ENCODE measurements at places on chromosomes 11 and 22.

DNA sequence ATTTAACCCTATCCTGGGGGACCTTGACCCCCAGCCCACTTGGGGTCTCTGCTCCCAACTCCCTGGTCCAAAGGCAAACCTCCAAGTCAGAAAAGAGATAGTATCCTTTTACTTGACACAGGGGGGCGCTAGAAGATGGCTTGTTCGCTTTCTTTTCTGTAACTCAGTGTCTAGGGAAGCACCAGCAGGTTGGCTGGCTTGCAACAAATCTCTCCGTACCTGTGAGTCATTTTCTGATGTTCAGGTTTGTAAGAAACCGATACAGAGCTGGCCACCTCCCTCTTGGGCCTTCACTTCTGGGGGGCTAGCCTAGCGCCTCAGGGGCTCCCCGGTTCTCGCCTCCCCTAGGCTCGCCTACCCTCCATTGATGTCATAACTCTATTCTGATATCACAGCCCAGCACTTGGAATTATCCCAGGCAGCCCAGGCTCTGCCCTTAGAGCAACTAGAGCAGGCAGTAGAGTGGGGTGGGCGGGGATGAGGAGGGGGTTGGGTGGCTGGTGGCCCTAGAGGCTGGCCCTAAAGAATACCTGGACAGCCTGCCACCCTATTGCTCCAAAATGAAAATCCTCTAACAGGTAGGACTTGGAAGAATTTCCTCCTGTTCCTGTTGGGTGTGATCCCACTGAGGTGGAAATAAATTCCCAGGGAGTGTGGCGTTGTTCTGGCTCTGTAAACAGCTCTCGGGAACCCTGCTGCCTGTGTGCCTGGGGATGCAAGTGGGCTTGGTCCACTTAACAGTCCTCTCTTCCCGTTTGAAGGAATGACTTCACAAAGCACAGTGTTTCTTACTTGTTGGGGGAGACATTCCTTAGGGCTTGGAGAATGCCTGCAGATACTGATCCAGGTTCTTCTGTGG is 69.4 kb downstream of the OSBP2 start:
- peak; percentile 61 for DNase-seq

GRCh38 chr11:10807493-10808234 is 1.1 kb downstream of the EIF4G2 start:
- DNase-seq: peak; percentile 70

DNA sequence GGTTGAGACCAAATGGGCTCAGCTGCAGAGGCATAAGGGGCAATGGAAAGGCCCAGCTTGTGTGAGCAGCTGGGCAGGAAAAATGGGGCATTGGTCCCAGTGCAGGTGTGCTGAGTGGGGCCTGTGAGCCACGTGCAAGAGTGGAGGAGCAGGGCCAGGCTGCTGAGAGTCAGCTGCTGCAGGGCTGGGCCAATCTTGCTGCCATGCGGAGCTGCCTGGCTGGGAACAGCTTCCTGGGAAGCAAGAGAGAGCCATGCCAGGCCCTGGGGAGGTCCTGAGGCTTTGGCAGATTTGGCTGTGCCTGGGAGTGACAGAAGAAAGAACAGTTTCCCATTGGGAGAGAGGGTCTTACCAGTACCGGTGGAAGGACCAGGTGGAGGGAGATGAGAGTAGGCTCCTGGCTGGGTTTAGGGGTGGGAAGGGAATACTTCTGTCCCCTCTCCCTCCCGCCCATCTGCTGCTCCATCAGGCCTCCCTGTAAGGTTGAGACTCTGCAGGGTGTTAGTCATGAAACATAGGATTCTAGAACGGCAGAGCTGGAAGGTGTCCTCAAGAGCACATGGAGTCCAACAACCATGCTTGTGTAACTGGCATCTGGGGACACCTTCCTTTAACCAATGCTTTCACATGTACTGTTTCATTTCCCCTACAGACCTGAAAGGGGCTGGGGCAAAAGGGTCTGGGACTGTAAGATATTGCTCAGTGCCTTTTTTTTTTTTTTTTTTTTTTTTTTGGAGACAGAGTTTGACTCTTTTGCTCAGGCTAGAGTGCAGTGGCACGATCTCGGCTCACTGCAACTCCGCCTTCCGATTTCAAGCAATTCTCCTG is 10.4 kb downstream of the SEPTIN3 start:
- DNase-seq: no peak

DNA sequence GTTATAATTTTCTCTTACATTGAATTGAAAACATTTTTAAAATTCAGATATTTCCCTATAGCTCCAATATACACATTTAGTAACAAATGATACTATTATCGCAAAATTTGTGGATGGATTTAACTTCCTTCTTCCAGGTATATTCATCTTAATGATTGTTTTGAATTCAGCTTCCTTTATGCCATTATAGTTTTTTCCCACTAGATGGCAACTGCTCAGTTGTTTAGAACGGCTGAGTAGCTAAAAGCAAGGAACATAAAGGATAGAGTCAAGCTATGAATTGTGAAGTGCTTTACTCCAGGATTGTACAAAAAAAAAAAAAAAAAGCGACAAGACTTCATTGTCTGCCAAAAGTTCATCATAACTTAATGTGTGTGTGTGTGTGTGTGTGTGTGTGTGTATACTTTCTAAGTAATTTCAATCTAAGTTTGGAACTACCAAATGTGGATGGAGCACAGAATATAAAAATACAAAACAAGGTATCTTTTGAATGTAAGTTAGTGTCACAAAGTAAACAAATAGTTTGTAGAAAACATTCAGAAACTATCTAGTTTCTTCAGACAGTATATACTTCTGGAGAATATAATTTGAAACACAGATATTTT is 846.4 kb downstream of the DLG2 start:
- no peak for DNase-seq

- DNase-seq: no peak
Measured at GRCh38 chr22:37979782-37980181, 4.6 kb downstream of the SOX10 start.

DNA sequence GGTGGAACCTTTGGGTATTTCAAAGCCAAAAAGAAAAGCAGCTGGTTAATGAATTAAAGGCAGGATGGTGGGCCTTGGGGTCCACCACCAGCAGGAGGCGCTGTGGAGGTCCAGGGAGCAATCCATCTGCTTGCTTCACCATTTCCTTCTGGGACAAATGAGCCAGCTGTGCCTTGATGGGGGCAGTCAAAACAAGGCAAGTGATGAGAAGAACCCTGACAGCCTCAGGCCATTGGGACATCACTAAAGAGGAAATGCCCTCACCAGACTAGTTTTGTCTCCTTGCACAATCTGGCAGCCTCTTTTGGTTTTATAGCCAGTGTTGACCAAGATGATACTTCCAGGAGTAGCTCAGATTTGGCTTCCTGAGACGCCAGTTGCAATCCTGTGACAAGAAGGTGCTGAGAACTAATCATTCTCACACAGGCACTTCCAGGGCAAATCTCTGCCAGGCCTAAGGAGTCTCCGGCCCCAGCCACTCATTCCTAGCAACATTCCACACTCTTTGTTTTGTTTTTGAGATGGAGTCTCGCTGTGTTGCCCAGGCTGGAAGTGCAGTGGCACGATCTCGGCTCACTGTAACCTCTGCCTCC is 38.2 kb upstream of the WEE1 start:
- peak; percentile 50 for DNase-seq

- DNase-seq: no peak
Measured at GRCh38 chr22:33986954-33987353, 66.7 kb upstream of the LARGE1 start.

GRCh38 chr11:115905341-115906000 is 401.3 kb upstream of the CADM1 start:
- no peak for DNase-seq

DNA sequence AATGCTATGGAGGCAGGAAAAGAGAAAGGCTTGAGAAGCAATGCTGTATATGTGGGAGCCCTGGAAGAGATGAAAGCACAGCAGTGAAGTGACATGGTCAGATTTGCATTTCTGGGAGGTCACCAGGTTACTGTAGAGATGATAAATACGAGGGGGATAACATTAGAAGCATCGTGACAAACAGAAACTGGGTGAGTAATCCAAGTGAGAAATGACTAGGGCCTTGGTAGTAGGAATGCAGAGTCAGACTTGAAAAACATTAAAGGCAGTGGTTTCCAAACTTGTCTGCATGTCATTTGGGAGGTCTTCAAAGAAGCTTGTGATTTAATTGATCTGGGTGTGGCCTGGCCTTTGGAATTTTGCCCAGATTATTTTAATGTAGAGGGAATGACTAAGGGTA is 43.9 kb downstream of the CCDC34 start:
- DNase-seq: no peak

DNA sequence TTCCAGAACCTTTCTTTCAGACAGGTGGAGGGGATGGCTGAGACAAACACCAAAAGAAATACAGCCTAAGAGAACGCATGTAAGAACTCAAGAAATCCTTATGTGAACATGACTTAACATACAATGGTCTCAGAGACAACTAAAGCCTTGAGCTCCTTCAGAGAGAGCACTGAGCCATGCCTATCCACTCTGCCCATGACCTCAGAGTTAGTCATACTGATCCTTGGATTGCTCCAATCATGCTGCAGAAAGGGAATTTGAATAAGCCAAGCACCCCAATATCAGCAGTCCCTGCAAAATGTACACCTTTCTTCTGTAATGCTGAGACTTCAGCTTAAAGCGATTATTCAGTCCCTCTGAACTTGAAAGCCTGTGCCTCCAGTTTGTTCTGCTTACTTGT is 43.2 kb upstream of the CHKA start:
- DNase-seq: no peak

GRCh38 chr11:21289686-21290085 is 620.3 kb downstream of the NELL1 start:
- no peak for DNase-seq

DNA sequence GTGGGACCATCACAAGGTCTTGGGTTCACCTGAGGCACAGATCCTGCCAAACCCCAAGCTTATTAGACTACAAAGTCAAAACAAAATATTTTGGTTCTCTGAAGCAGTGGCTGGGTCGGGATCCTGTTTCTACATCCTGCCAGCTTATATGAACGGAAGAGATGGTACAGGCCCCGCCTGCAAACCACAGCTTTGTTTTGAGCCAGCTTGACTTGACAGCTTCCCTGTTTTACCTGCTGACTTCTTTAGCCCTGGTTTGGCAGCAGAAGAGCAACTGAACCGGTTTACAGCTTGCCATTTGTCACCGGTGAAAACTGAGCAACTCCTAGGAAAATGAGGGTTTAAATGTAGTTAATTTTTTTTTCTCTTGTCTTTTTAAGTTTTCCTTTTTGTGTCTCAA is 11.4 kb downstream of the PACS1 start:
- peak; percentile 49 for DNase-seq

DNA sequence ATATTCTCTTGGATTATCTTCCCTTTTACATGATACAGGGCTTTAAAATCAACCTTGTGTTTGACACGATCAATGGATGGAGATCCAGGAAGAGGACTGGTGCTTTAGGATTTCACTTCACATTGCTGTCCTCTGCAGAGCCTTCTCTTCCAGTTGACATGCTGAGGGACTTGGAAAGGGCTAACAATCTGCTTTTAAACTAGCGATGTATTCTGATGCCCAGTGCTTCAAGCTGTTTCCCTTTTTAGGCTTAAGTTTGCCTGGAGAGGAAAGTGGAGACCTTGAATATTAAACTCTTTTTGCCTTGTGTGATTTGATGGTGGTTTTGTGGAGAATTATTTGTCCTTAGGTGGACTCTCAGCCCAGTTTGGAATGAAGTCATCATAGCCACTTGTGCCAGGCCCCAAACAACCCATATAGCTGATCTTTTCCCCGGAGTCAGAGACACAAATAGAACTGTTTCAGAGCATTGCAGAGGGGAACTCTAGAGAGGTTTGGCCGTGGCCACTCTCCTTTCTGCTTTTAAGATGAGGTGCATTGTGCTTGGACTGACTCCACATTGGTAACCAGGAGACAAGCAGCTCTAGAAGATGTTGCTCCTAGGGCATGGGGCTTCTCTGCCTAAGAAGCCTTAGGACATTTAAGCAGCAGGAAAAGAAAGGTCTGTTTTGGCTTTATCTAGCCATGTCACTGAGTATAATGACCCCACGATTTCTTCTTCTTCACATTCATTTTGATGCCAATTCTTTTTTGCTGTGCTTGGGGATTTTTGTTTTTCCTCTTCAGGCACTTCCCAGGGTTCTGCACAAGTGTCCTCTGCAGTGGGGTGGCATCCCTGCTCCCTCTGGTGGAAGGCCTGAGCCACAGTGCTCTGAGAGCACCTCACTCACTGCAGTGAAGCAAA is 152.8 kb downstream of the NCAM1 start:
- DNase-seq: peak; percentile 77

DNA sequence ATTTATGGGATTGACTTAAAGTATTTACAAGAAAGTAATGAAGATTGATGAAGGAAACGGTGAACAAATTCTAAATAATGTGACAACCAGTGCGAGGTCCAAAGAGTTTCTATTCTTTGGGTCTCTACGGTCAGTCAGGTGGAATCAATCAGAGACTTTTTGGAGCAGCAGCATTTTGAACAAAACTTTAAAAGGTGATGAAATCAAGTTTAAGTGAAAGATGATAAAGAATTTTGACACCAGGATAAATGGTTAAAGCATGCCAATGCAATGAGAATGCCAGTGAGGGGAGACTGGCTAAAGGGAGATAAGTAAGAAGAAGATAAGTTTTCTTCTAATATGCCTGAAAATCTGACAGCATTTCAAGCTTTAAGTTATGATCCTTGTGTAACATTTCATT is 67.9 kb downstream of the DCUN1D5 start:
- no peak for DNase-seq

- DNase-seq: peak; percentile 79
Measured at GRCh38 chr11:118198370-118198769, 21.9 kb upstream of the SCN2B start.

DNA sequence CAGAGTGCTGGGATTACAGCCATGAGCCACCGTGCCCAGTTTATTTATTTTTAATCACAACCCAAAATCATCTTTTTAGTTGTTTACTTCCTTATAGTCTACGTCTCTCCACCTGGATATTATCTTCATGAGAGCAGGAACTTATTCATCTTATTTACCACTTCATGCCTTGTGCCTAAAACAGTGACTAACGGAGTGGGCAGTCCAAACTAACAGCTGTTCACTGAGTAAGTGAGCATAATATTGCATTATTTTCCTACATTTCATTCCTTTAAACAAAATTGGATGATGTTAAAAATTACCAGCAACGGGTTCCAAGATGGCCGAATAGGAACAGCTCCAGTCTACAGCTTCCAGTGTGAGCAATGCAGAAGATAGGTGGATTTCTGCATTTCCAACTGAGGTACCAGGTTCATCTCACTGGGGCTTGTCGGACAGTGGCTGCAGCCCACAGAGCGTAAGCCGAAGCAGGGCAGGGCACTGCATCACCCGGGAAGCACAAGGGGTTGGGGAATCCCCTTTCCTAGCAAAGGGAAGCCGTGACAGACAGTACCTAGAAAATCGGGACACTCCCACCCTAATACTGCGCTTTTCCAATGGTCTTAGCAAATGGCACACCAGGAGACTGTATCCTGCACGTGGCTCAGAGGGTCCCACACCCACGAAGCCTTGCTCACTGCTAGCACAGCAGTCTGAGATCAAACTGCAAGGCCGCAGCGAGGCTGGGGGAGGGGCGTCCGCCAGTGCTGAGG is 14.1 kb downstream of the TMEM123 start:
- DNase-seq: no peak

DNA sequence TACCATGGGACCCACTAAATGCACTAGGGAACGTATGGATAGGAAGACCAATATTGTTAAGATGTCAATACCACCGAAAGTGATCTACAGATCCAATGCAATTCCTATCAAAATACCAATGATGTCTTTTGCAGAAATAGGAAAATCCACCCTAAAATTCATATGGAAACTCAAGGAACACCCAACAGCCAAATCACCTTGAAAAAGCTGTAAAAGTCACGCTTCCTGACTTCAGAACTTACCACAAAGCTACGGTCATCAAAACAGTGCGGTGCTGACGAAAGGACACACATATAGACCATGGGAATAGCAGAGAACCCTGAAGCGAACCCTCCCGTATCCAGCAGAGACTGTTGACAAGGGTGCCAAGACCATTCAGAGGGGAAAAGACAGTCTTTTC is 20.5 kb downstream of the BRD1 start:
- no peak for DNase-seq
